Stimulated activated CD8-positive, alpha-beta memory T cell treated with anti-CD3 and anti-CD28 coated beads, Interleukin-7, amount 100 ng/mL, for 4 hours (primary cell): ENCODE measurements at places on chromosomes 7 and 10.

DNA sequence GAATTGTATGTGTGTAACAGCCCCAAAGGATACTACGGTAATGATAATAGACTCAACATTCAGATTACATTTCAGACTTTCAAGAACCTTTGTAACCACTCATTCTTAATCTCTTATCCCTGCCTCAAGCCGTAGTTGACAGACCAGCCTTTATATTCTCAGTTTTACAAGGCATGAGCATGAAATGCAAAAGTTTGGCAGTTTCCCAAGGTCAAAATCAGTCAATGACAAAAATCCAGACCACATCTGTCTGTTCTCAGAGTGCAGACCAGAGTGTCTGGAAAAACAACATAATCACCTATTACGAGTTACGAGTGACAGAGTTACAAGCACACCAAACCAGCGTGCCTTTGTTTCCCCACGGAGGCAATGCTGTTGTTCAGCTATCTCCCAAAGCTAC lies 178.6 kb upstream of the LRGUK start:
- DNase-seq: no peak

DNA sequence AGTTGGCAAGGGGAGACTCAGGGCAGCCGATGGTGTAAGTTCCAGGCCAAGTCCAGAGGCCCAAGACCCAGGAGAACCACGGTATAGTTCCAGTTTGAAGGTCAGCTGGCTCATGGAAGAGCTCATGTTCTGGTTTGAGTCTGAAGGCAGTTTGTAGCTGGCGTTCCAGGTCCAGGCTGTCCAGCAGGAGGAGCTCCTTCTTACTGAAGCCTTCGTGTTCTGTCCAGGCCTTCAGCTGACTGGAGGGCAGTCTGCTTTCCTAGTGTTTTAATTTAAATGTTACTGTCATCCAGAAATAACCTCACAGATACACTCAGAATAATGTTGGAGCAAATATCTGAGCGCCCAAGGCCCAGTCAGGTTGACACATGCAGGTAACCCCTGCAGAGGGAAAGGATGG lies 4.2 kb downstream of the SUN1 start:
- no peak for DNase-seq

- no peak for DNase-seq
These were observed 853.6 kb downstream of the LRMDA start for GRCh38 chr10:76285012-76285411.

DNA sequence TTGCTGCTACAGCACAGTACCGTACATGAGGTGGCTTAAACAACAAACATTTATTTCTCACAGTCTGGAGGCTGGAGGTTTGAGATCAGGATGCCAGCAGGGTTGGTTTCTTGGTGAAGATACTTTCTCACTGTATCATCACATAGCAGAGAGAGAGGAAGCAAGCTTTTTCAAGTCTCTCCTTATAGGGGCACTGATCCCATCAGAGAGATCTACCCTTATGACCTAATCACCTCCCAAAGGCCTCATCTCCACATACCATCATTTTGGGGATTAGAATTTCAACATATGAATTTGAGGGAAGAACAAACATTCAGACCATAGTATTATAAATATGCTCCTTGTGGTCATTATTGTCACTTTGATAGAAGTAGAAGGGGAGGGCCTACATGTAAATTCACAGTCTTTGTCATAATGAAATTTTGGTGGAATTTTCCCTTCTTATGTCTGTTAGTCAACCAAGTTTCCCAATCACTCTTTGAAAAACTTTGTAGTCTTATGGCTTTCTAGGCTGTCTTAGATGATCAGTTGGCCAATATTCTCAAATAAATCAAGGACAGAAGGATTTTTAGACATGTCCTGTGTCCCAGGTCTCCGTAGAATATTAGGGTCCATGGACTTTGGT lies 606.2 kb downstream of the LRMDA start:
- DNase-seq: no peak

GRCh38 chr10:89887406-89887805 lies 186.0 kb downstream of the KIF20B start:
- DNase-seq: no peak
